ENCODE measurements at places on chromosomes 6 and 20.

DNA sequence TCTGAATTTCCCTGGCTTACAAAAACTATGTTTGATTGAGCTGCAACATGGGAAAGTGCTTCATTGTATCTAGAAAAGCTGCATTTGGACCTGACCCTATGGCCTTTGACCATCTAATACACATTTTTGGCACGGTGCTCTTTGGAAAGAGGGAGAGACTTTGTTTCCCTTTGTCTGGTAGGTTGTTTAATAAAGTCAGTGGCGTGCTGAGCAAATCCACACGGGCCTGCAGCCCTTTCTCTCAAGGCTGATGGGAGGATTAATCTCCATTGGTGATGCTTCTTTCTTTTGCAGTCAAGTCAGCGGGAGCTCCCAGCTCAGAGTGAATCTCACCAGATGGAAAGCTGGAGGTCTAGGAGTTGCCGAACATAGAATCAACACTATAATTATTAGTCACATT, 314.7 kb upstream of the CNR1 start:
- DNase-seq: no peak

GRCh38 chr20:3901028-3901705, 12.0 kb downstream of the PANK2 start:
- no peak for DNase-seq

- no peak for DNase-seq
Measured at GRCh38 chr6:21270636-21271201, 322.8 kb upstream of the SOX4 start.

- DNase-seq: no peak
Measured at GRCh38 chr20:25865715-25866656, 169.3 kb upstream of the ZNF337 start.

GRCh38 chr20:41462372-41463161, 95.9 kb upstream of the EMILIN3 start:
- no peak for DNase-seq

DNA sequence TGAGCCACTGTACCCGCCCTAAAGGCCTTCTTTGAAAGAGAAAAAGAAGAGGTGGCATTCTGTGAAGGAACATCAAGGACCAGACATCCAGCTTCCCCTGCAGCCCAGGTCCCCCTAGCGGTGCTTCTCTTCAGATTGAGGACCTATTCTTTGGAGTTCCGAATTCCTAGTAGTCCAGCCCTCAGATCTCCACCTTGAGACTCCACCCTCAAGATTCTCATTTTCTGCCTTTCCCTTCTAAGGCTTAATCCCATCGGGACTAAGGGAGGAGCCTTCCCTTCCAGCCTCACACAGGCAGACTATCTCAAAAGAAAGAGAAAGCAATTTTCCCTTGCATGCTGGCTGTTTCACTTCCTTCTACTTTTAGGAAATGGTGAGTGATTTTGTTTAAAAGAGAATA, 32.5 kb downstream of the MUC22 start:
- DNase-seq: no peak

DNA sequence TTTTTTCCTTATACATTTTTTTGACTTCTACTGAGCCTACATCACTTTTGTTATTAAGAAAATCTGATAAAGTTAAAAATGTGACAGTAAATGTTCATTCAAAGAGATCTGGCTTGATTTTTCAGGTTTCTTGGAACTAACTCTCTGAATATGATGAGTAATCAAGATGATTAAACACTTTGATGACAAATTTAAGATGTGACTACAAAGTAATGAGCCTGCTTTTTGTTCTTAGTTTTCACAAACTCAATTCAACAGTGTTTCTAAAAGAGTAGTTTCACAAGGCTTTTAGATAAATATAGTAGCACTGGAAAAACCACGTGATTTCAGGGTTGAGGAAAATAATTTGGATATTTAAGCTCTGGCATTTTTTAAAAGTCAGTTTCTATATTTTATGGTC, 37.9 kb upstream of the HDDC2 start:
- no peak for DNase-seq

DNA sequence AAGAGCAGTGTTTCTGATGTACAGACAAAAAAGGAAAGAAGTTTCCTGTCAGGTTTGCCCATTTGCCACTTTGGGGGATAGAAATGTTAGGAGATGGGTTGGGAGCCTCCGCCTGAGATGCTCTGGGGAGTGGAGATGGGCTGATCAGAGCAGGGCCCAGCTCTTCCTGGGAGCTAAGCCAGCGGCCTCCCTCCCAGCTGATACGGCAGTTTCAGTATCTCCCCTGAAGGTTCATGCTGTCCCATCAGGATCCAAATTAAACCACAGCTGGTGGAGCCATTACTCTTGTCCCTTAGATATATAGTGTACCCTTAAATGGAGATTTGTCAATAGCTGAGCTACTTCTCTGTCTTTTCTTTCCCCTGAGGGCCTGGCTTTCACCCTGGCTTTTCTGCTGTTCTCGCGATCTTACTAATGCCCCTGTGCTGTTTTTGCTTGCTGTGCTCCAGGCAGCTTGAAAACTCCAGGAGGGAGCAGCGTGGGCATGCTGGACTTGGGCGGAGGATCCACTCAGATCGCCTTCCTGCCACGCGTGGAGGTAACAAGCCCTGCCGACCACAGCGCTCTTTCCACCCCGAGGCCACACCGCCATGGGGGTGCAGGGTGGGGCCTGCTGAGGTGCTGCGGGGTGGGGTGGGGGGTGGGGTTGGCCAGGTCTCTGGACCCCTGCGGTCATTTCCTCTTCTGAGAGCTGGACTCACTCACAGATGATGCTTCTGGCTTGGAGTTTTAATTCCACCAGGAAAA, 20.9 kb downstream of the ENTPD6 start:
- DNase-seq: no peak

GRCh38 chr6:17679726-17680125, 27.0 kb downstream of the NUP153 start:
- no peak for DNase-seq

DNA sequence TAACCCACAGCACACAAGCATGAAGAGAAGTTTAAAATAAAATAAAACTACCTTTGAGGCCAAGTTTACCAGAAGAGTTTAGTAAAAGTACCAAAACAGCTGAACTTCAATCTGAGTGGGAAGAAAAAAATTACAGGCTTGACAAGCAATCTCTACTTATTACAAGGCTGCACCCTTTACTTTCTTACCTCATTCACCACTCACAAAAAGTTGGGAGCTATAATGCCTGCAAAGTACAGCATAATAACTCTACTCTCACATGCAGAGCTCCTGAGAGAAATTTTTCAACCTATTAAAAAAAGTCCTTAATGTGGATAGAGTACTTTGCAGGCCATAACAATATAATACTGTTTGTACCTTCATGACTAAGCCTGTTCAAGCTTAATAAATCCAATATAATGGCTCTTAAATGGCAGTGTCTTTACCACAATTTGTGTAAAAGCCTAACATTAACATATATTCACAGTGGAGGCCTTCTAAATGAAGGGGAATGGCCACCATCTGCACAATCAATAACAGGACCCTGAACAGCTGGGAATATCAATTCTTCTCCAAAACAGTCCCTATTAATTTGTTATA, 103.1 kb downstream of the DST start:
- no peak for DNase-seq

GRCh38 chr6:148242180-148242579, 100.5 kb upstream of the SASH1 start:
- DNase-seq: no peak

DNA sequence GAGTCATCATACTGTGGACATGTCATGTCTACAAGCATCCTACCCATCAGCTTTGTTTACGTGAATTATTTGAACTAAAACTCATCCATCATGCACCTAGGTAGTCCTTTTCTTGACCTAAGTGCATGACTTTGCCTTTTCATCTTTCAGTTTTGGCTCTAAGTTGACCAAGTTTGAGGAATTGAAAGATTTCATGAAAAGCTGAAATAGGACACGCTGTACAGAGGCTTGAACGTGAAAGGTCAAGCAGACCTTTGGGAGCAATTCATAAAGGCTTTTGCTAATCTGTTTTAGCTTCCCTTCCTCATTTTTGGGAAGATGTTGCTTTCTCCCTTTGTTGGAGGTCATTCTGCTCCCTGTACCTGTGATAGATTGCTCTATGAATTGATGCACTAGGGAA, 55.1 kb upstream of the MLIP start:
- no peak for DNase-seq

DNA sequence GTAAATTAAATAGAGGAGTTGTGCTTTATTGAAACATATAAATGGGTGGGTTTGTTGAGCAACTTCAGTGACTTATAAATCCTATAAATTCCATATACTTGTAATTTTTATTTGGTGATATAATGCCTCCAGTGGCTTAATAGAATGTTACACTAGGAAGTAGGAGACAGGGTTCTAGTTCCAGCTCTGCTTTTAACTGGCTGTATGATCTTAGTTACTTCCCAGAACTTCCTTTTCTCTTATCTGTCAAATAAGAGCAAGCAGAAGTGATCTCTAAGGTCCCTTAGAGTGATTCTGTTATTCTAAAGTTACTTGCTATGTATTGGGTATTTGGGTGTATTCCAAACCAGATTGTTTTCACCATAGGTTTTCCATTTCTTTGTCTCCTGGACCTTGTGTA, 10.2 kb downstream of the ZSCAN23 start:
- DNase-seq: no peak

DNA sequence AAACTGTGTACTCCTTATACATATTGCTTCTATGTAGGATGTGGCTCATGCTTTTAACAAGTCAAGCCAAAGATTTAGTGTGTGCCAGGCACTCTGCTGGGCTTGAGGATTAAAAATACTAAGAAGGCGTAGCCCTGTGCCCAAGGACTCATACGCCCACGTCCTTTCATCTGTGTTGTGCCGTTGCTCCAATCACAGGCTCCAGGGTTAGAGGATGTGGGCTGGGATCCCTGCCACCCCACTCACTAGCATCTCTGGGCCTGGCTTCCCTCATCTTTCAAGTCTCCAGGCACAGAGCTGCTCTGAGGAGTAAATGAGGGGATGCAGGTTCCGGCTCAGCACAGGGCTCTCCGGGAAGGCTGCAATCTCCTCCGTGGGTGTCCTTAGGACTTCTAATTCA, 214.2 kb downstream of the SYNDIG1 start:
- DNase-seq: no peak

DNA sequence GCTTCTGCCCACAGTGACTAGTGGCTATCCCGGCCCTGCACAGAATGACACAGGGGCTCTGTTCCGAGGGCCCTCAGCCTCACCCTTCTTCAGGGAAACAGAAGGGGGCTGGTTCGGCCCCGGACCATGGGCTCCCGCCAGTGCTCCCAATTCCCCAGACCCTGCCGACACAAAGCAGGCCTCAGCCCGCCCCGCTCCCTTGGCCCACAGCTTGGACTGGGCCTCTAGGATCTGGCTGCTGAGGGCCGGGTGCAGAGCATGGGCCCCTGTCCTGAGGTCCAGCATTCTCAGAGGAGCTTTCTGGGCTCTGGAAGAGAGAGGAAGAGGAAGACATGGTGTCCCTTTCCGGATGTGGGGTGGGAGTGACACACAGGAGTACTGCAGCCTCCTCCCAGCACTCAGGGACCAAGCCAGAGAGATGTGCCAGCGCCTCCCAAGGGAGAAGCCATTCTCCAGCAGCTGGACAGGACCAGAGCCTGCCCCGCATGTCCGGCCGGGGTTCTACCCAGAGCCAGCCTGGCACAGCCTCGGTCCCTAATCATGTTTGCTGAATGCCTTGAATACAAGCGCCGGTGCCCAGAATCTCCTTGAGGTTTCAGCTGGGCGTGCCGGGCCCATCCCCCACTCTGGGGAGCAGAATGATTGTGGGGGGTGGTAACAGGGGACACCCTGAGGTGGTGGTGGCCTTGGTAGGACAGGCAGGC, 23.9 kb downstream of the C20orf203 start:
- no peak for DNase-seq

DNA sequence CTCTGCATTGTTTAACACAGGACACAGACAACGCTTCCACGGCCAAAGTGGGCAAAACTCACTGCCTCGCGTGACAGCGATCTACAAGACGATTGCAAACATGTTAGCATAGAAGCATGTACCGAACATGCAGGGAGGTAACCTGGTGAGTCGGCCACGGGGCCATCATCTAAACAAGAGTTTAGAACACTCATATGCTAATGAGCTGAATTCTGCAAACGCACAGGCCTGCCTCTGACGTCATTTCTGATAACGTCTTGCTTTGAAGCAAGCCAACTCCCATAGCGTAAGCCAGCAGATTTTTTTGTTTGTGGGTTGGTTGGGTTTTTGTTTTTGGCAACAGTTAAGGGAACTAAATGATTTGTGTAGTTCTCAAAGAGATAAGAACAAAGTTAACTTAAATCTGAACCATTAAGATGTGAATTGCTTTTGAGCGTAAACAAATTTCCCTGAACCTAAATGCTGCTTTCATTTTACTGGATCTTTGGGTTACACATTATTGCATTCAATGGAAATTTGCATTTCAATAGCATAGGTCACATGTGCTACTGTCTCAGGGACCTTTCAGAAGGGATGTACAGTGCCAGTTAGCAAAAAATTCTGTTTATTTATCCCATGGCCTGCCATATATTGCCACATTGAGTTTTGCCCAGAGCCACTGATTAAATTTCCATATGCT, 184.5 kb upstream of the PDE10A start:
- no peak for DNase-seq

DNA sequence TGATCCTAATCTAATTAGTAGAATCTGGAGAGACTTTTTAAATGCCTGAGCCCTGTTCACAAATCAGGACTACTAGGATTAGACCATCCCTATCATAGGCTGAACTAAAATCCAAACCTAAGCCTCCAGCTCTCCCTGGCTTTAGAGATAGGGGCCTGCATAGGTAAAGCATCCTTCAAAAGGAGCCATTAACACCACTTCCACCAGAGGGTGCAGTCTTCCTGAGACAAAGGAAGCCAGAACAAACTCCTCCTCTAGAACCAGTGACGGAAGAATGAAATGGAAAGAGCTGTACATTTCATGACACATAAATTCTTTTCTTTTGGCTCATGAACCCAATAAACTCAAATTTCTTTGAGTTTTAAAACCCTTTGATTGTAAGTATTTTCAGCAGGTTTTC, 291.2 kb upstream of the ADGRB3 start:
- DNase-seq: peak; percentile 83

DNA sequence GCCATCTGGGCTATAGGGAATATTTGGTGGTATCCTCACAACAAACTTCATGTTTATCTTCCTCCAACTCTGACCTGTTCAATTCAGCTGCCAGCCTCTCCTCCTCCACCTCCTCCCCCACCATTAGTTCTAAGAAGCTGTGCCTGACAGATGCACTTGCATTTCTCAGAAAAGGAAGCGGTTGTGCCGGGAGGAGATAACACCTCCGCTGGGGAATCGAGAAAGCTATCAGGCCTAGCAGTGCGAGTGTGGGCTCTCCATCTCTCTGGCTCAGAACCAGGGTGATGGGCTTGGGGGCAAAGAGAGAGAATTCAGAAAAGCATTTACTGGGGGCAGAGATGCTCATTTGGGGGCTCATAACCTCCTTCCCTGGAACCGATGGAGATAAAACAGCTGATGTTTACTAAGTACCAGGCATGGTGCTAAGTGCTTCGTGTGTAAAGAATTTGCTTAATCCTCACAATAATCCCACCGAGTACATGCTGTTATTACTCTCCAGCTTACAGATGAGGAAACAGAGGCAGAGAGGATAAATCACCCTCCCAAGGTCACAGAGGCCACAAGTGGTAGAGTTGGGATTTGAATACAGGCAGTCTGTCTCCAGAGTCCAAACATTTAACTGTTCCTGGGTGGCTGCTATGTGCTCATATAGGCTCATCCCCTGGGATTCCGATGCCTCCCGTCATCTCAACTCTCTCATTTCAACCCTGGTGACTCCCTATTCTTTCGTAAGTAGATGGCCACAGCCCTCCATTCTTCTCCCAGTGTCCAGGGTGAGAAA, 38.3 kb downstream of the COX4I2 start:
- DNase-seq: peak; percentile 42
